Esophagus muscularis mucosa (tissue), 4 donors: ENCODE measurements at places on chromosomes 6 and 20. TPM values are rescaled to one million over a fixed set of nuclear protein-coding genes. Genes with fewer than 3 reads are reported as not detected.

DNA sequence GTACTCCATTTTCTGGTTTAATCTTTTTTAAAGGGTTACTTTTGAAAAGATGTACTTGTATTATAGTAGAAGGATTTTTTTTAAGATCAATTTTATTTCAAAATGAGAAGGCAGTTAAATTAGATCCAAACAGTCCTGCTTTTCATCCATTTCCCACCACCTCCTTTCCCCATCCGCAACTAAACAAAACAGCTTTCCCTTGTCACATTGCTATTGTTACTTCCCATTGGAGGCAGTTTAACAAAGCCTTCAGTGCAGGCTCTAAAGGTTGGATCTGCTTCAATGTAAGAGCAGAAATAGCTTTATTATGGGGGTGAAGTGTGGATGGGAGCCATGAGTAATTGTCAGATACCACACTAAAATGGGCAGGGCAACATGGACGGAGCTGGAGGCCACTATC, 65.7 kb downstream of the LRRC1 start:
- DNase-seq, result no peak
- no peaks in the 10 kb centered on the region for H3K36me3 ChIP-seq
- no peak overlapping the region for H3K4me3 ChIP-seq
- H3K4me1 ChIP-seq, result peaks cover 39% of the 10 kb centered on the region
- H3K27me3 ChIP-seq, result no peaks in the 10 kb centered on the region

The TMEM74B gene
- total RNA-seq, result 2.1 TPM

- H3K4me1 ChIP-seq, result peaks cover 12% of the 10 kb centered on the region
- no peak for DNase-seq
- H3K4me3 ChIP-seq, result no peak overlapping the region
- H3K27me3 ChIP-seq, result no peaks in the 10 kb centered on the region
- H3K36me3 ChIP-seq, result no peaks in the 10 kb centered on the region
Observed at GRCh38 chr6:116444092-116444491, 17.1 kb upstream of the CALHM6 start.

- DNase-seq, result no peak
- H3K4me3 ChIP-seq, result no peak overlapping the region
- peaks cover 71% of the 10 kb centered on the region for H3K4me1 ChIP-seq
- no peaks in the 10 kb centered on the region for H3K27me3 ChIP-seq
- peak overlapping the region; percentile 39 for H3K27ac ChIP-seq
- H3K36me3 ChIP-seq, result no peaks in the 10 kb centered on the region
Observed at GRCh38 chr6:17957904-17958620, 29.4 kb downstream of the KIF13A start.

The RAET1E gene
- not detected for total RNA-seq

The ABRACL gene
- total RNA-seq, result 4.6 TPM

The SLC52A3 gene
- 1.5 TPM for total RNA-seq

DNA sequence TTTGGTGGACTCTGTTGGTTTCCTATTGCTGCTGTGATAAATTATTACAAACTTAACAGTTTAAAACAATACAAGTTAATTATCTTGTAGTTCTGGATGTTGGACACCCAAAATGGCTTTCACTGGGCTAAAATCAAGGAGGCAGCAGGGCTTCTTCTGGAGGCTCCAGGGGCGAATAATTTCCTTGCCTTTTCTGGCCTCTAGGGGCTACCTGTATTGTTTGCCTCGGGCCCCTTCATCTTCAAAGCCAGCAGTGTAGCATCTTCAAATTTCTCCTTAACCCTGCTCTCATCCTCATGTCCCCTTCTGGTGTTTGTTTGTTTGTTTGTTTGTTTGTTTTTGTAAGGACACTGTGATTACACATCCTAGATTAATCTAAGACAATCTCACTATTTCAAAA, 60.5 kb upstream of the ANKEF1 start:
- no peak overlapping the region for H3K27ac ChIP-seq
- H3K4me3 ChIP-seq, result no peak overlapping the region
- peaks cover 6% of the 10 kb centered on the region for H3K4me1 ChIP-seq
- no peaks in the 10 kb centered on the region for H3K36me3 ChIP-seq
- no peaks in the 10 kb centered on the region for H3K27me3 ChIP-seq

- no peaks in the 10 kb centered on the region for H3K27me3 ChIP-seq
- peak overlapping the region; percentile 46 for H3K4me3 ChIP-seq
- DNase-seq, result no peak
- H3K4me1 ChIP-seq, result peaks cover 25% of the 10 kb centered on the region
- peak overlapping the region; percentile 79 for H3K27ac ChIP-seq
Observed at GRCh38 chr6:146914489-146915483, 289.4 kb upstream of the STXBP5 start.

DNA sequence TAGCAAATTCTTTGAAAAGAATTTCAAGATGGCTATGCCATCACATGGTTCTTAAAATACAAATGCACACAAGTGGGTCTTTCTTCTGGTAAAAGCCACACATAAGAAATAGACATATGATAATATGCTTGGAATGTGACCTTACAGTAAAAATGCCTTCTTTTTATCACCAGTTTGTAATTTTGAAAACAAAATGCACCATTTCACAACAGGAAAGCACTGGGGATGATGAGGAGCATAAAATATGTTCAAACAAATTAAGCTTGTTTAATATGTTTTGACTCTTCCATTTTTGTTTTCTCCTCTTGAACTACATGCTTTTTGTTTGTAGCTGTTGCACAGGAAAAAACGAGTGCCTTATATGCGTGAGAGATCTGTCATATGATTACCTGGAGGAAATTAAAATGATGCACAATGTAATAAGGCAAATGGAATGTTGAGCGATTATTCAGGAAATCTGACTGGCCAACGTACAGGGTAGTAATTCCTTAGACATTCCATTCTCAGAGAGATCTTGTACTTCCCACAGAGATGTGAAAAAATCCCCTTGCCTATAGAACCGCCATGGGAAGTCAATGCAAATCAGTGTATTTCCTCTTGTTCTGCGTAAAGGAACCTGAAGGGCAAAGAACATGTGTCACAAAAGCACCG, 911.6 kb downstream of the TFAP2A start:
- DNase-seq, result no peak
- H3K4me1 ChIP-seq, result no peaks in the 10 kb centered on the region
- no peak overlapping the region for H3K27ac ChIP-seq
- H3K27me3 ChIP-seq, result no peaks in the 10 kb centered on the region

The CRISP1 gene
- not detected for total RNA-seq

- H3K27ac ChIP-seq, result no peak overlapping the region
- DNase-seq, result no peak
- H3K27me3 ChIP-seq, result no peaks in the 10 kb centered on the region
- no peaks in the 10 kb centered on the region for H3K4me1 ChIP-seq
- no peak overlapping the region for H3K4me3 ChIP-seq
Observed at GRCh38 chr6:10800810-10801209, 37.5 kb downstream of the MAK start.
